ENCODE measurements at places on chromosomes 6 and 20.

GRCh38 chr6:11675601-11676000, 103.0 kb downstream of the ADTRP start:
- DNase-seq: no peak

DNA sequence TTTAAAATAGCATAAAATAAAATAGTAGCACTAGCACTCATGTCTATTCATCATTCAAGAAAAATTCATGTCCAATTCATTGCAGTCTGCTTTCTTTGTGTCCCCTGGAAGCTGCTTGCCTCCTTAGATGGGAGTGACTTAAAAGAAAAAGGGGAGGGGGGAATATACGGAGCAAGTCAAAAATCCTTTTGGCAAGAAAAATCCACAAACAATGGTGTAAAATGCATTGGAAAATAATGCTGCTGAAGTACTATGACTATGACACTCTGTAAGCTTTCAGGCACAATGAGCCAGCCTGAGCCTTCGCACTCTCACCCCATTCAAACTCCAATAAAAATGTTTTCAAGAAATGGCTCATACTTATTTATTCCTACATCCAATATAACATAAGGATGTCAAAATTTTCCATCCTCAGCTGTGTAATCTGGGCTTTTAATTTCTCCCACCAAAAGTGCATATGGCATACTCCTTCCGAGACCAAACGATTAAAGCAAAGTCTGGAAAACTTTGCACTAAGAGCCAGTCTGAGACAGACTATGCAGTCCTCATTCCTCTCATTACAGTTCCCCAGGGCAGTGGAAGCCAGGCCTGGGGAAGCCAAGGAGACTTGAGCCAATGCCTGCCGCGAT, 790 bp downstream of the NEDD9 start:
- DNase-seq: no peak

DNA sequence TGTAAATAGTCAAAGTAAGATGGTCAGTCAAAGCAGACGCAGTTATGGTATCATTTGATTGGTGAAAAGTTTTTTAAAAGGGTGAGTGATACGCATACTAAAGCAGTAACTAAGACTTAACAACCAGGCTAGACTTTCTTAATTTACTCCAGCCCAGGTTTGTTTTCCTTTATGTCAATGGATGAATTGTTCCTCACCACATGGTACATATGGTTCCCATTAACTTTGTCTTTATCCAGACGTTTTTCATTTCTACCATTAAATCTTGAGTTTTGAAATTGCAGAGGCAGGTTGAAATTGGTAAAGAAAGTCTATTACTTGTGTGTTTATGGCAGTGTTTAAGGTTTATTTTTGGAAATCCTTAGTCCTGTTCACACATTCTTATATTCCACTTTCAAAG, 98.5 kb upstream of the SCGN start:
- DNase-seq: no peak

DNA sequence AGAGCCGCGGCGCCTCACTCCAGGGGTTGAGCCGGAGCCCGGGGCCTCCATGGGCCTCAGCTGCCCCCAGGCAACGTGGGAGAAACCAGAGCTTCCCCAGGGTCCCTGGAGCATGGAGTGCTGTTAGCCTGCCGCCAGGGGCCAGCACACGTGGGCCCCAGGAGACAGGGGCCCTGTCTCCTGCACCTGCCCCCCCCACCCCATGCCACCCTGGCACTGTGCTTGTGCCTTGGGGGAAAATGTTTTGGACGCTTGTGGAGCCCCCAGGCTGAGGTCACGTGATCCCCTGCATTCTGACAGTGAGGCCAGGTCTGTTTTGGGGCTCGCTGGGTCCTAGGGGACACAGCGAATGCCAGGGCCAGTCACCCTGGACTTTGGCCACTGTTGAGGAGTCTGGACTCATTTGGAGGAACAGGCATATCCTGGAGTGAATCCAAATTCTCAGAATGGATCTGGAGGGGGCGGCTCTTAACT, 30.2 kb upstream of the MPC1 start:
- DNase-seq: no peak

- DNase-seq: no peak
These were observed 4.5 kb upstream of the ENTPD6 start for GRCh38 chr20:25191051-25191450.

- no peak for DNase-seq
These were observed 288.8 kb downstream of the CDC5L start for GRCh38 chr6:44676246-44676790.

- no peak for DNase-seq
These were observed 26.3 kb downstream of the RPRD1B start for GRCh38 chr20:38059832-38060231.

DNA sequence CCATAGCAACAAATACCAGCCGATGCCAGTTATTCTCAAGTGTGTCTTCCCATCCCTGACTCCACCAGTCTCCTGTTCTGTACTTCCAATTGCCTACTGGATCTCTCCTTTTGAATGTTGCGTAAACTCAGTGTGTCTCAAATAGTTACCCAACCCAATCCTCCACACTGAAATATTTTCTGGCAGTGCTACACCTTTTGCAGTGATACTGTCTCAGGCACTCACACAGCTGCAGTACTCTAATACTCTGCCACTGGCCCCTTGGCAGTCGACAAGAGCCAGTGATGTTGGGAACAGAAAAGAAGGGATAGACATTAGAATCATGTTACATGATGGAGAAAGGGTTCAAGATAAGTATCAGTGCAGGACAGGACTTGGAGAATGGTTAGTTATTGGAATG, 31.8 kb upstream of the FOXO3 start:
- no peak for DNase-seq

DNA sequence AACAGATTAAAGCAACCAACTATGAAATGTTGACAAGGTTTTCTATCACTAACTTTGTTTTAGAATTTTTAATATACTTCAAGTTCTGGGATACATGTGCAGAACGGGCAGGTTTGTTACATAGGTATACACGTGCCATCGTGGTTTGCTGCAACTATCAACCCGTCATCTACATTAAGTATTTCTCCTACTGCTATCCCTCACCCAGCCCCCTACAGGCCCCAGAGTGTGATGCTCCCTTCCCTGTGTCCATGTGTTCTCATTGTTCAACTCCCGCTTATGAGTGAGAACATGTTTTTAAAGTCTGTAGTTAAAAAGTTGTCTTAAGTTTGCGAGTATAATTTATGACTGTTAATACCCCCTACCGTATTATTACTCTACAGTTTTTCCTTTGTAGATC, 844.3 kb upstream of the MANEA start:
- no peak for DNase-seq

DNA sequence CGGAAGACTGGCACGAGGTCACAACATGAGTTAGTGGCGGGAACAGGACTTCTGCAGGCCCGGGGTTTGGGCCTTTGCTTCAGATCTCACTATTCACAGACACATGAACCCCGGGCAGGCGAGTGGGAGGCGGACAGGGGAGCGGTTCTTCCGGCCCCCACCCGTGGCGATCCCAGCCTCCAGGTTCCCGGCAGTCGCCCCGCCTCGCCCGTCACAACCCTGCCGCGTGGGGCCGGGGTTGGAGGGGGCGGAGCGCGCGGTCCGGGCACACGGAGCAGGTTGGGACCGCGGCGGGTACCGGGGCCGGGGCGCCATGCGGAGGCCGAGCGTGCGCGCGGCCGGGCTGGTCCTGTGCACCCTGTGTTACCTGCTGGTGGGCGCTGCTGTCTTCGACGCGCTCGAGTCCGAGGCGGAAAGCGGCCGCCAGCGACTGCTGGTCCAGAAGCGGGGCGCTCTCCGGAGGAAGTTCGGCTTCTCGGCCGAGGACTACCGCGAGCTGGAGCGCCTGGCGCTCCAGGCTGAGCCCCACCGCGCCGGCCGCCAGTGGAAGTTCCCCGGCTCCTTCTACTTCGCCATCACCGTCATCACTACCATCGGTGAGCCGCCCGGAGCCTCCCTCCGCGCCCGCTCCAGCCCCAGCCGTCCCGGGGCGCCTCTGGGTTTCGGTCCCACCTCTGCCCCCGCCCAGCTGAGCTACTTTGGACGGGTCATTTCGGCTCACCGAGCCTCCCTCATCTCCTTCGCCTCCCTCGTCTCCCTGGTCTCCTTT, at the start of gene KCNK15:
TSS of gene KCNK15 (plus strand) at position 268 of the 769 bp plus-strand sequence. CDS start at position 314, 46 bp downstream.
- DNase-seq: peak; percentile 17

- DNase-seq: no peak
These were observed 593.3 kb upstream of the HS3ST5 start for GRCh38 chr6:114936080-114936479.

- no peak for DNase-seq
These were observed 547.8 kb downstream of the PTPRT start for GRCh38 chr20:42641886-42642285.

DNA sequence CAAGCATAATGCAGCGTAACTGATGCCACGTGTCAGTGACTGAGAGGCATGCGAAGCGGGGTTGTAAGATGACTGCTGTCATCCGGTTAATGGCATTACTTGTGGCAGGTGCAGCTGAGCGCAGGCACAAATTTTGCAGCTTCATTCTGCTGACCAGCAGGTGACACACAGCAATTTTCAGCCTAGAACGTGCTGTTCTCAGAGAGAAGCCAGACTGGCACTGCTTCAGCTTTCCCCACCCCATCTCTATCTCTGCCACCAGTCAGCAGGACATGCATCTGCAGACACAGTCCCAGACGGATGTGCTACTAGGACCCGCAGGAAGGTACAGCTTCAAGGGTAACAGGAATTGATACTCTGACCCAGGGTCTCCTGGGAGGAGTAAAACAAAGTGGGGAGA, 221.8 kb downstream of the KIF16B start:
- DNase-seq: no peak

DNA sequence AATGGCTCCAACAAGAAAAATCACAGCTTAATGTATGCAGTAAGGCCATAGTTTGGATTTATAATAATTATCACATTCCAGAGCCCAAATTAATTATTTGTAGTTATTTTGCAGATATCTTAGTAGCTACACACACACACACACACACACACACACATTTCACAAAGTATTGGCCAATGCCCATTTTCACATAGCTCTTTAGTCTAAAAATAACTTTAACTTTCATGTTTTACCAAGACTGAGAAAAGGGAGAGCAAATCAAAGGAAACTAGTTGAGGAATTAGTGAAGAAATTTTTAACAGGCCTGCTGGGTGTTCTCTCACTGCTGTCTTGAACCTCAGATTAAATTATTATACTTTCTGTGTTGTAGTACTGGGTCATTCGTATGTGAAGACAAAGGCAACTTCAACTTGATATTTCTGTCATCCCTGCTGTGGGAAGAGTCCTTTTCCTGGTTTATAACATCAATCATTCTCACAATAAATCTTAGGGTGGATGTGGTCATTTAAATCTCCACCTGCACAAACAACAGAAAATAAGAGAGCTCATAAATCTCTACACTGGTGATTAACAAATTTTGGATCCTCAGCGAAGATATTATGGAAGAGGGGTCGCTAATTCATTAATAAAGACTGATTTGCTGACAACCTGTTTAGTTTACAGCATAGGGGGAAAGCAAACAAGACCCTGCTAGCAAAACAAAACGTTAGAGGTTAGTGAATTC, 1.6 kb upstream of the TCF21 start:
- DNase-seq: no peak

- DNase-seq: no peak
These were observed 70.7 kb downstream of the SOBP start for GRCh38 chr6:107560657-107561056.

- no peak for DNase-seq
These were observed 193.9 kb upstream of the MOCS1 start for GRCh38 chr6:40128127-40128526.

DNA sequence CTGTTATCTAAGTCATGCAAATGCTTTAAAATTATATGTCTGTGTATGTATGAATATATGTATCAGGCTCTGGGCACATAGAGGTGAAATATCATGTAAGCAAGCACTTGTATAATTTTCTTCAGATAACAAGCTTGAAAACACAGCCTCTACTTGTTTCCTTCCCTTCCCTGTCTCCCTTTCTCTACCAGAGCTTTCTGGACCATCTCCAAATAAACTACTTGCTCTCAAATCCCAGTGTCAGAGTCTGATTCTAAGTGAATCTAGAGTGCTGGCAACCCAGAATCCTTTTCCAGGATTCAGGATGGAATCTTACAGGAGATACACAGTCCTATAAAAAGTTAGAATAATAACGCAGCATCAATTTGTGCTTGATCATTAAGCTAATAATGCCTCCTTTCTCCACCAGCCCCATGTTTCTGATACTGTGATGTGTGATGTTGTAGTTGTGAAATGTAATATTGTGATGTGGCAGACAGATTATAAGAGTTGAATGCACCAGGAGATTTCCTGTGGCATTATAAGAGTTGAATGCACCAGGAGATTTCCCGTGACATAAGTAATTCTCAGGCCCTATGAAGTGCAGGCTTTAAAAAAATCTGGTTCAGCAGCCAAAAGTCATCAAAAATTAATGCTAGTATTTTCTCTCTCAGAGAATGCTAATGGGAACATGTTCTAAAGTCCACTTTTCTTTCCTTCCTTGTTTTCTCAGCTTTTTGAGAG, 89.6 kb downstream of the PCSK2 start:
- no peak for DNase-seq

GRCh38 chr6:41970436-41970846, 28.8 kb upstream of the CCND3 start:
- peak; percentile 13 for DNase-seq

- DNase-seq: no peak
These were observed 2.1 kb downstream of the MAFB start for GRCh38 chr20:40686893-40687292.

DNA sequence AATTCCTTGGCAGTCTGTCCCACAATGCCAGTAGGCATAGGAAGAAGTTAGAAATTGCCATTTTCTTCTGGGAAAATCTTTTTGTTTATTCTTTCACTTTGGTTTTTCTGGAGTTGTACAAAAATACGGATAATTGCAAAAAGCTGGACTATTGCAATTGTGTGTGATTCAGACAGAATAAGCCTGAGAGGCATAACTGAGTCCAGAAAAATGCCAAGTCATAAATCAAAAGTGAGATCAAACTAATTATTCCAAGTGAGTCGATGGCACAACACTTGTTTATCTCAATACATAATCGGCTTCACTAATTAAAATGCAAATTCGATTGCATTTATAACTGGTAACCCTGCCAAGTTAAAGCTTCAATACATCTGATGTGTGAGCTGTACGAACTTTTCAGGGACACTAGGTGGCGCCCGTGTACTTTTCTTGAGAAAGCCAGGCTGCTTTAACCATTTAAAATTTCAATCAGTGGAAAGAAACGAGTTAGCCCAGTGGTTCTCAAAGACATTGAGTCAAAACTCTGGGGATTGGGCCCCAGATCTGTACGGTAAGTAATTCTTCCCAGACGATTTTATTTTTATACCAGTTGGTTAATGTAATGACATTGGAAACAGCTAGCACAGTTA, 102.6 kb downstream of the LAMP5 start:
- no peak for DNase-seq

Measured in activated CD8-positive, alpha-beta memory T cell treated with anti-CD3 and anti-CD28 coated beads for 4 hours (primary cell).